Neural progenitor cell (in vitro differentiated cells): ENCODE measurements at places on chromosomes 16 and 17.

DNA sequence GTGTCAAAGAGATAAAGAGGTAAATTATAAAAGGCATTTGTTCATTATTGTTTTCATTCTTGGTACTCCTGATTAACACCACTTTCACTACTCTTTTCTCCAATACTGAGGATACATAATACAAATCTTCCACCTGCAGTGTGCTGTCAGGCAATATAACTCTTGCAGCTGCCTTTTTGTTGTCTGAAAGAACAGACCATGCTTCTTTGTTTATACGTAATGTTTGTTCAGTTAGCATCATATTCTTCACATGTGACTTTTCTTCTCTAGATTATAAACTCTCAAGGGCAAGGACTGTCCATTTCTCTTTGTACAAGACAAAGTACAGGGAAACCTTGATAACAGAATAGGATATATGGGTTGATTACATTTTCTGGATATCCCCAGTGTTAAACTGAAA, 14.2 kb upstream of the ABCC11 start:
- no peak for DNase-seq

GRCh38 chr16:85711982-85712587, 23.3 kb upstream of the GINS2 start:
- DNase-seq: no peak

DNA sequence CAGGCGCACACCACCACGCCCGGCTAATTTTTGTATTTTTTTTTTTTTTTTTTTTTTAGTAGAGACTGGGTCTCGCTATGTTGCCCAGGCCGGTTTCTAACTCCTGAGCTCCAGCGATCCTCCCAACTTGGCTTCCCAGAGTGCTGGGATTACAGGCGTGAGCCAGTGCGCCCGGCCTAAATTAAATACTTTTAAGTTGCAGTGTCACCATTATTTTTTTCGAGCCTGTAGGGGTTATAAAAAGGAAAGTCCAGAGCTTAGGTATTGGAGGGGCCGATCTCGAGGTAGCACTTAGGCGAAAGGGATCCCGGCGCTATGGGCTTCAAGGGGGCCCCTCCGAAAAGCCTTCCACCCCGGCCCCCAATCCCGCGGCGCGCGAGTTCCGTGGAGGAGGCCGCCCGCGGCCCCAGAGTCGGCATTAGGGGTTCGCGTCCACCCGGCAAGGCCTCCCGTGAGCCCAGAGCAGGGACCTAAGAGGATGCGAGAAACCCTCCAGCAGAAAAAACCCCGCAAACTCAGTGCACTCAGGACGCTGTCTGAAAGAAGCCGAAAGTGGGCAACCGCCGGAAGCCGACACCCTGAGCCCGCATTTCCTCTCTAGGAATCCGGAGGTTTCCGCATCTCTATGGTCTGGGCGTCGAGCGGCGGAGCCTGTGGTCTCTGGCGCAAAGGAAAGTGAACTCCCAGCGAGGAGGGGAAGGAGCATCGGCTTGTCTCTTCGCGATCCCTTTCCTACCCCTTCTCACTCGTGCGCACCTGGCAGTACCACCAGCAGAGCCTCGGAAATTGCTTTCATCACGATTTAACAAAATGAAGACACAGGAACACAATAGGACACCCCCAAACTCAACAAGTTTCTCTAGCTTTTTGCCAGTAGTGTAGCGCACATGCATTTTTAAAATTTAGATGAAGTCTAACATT, 14.1 kb upstream of the RGS9 start:
- DNase-seq: peak; percentile 92

DNA sequence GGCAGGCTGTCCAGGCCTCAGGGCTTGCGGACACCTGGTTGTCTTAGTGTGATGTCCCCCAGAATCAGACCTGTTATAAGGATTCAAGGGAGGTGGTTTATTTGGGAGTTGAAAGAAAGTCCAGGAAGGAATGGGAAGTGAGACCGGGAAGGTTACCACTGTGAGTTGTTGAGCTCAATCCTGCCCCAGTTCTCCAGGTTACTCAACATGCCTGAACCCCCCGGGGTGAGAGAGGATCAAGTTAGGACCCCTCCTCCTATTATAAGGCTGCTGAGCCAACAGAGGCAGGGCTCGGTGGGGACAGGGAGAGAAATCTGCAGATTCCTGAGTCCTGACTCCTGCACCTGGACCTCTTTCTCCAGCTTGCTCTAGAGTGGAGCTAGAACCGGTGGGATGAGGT, 86.4 kb downstream of the MRM1 start:
- DNase-seq: peak; percentile 65

DNA sequence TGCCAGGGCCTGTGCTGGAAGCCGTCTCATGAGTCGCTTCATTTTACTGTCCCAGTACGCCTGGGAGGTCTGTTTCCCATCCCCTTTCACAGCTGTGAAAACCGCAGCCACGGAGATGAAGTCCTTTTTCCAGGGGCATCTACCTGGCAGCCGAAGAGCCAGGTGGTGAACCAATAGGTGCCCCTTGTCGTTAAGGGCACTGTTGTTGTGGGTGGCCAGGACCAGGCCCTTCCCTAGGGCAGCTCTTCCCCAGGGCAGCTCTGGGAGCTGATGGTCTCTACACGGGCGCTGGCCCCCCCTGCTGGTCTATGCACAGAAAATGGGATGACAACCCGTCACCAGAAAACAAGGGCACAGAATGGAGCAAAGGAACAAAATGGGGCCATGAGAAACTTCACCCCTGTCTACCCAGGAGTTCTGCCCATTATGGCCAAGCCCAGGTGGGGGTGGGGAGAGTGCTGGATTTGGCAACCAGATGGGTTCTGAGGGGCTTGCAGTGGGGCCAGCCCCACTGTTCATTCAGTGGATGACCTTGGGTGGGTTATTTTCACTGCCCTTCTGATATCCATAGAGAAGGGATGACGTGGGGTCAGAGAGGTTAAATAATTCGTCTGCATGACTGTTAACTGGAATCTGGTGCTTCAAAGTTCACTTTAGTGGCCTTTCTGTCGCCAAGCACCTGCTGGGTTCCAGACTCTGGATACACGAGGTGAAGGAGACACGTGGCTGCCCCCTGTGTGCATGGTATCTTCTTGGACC, 11.5 kb downstream of the RMI2 start:
- DNase-seq: peak; percentile 84

DNA sequence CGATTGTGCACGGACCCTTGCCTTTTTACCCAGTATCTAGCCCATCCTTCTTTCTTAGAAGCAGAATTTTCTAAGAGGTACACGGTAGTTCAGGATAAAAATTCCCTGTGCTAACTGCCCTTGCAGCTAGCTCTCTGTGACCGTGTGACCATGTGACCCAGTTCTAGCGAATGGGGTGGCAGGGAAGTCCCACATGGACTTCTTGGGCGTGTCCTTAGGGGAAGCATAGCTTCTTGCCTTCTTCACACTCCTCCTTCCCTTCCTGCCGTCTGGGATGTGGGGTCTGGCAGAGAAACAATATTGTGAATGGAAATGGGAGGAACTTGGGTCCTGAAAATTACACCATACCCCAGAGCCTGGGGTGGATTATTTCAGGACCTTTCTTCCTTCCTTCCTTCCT, 670.7 kb downstream of the MAF start:
- no peak for DNase-seq

DNA sequence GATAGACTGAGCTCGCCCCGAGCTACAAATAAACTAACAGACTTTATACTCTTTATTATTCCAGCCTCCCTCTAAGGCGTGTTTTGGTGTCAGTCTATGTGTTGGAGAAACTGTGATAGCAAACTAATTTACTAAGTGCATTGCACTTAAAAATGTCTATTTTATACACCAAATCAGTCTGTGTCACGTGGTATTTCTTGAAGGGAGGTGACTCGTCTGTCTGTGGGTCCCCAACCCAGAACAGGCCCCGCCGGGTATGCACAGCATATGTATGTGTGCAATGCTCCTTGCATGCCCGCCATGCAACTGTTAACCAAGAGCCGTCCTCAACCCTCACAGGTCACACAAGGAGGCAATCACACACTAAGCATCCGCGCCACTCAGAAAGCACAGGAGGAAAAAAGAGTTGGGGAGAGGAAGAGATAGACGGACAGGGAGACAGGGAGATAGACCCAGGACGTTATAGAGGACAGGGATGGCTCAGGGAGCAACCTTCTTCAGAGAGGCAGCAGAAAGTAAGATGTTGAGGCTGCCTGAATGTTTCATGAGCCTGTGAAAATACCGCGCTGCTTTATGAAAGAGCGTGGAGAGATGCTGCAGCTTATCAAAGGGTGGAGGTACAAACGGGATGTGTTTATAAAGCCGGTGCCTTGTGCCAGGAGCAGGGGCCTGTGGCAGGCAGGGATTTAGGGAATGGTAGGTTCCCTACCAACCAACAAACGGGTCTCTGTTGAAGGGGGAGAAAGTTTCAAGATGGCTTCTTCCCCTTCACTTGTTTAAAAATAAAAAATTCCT, 4.2 kb downstream of the RBFOX3 start:
- no peak for DNase-seq
